ENCODE measurements at places on chromosomes 4 and X.
A peak's percentile ranks its signal among the peaks of the same experiment; 100 is the strongest.

DNA sequence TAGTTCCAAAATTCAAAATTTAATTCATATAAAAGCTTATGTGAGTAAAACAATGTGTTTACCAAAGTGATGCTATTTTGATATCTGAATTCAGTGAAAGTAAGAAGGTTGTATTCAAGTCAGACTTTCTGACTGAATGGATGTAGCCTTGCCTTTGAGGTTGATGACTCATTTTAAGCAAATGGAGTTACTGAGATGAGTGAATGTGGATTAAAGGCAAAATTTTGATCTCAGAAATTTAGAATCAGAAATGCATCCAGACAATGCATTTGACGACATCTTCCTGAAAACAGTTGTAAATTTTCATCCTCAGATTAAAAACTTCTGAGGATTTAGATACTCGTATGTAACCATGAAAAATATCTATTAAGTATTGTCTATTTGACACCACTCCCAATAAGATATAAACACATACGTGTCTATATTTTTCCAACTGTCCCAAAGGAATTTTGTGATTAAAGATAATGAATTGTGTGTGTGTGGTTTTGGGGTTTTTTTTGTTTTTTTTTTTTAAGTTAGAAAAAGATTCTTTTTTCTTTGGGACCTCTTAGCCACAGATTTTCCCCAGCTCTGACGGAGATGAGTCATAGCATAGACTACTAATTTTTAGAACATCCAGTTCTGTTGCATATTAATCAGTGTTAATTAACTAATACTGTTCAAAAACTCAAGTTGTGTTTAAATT, 34.4 kb downstream of the NFKB1 start:
- peak; percentile 66 for DNase-seq

GRCh38 chr4:134636338-134637051, 434.9 kb upstream of the PABPC4L start:
- no peak for DNase-seq

DNA sequence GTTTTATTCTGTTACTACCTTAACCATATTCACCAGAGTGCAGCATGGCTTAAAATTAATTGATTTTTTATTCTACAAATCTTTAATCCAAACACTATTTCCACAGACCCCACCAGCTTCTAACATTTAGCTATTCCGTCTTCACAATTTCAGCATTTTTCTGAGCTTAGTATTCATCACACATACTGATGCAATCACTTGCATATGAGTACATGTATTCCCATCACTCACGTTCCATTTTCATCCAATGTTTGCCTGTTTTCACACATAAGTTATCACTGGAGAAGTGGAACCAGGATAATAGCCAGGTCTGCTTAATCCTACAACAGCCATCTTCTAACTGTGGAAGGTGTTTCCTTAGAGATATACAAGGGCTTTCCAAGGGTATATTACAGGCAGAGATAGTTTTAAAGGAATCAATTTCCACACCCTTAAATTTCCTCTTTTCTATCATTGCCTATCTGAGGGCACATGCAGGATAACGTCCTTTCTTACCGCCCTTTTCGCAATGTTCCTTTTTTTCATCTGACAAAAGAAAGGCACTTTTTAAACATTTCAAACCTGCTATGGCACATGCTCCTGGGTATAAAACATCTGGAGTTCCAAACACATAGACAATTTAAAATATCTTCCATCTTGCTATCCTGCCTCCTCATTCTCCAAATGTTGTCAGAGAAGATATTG, 115.8 kb downstream of the CORIN start:
- DNase-seq, result peak; percentile 41

GRCh38 chrX:10582215-10582733, 38.1 kb downstream of the MID1 start:
- DNase-seq, result no peak

DNA sequence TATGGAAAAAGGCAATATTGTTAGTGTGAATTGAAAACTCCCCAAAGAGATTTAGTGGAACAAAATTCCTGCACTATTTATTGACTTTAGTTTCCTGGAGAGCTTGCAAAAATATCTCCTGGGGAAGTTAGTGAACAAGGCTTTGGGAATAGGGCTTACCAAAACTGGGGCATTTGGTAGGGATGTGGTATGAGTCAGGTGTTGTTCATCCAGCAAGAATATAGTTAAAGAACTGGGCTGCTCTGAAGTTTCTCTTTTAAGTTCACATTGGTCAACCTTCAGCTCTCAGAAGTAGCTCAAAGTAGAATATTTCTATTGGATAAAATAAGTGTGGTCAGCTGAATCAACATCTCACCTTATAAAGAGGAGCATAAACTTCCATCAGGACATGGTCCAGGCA, 185.0 kb downstream of the CPE start:
- DNase-seq, result peak; percentile 51

- DNase-seq, result no peak
Measured at GRCh38 chrX:99172958-99173357, 1237.1 kb downstream of the PCDH19 start.

GRCh38 chr4:141469392-141469791, 167.0 kb upstream of the IL15 start:
- DNase-seq, result peak; percentile 37

GRCh38 chr4:25552580-25553271, 102.9 kb upstream of the SLC34A2 start:
- DNase-seq, result no peak

GRCh38 chrX:123504630-123505270, 228.1 kb downstream of the THOC2 start:
- DNase-seq, result no peak

GRCh38 chr4:142373610-142374009, 472.5 kb downstream of the INPP4B start:
- peak; percentile 47 for DNase-seq

- no peak for DNase-seq
Measured at GRCh38 chrX:106919932-106920452, at the start of gene CLDN2. CLDN2 (plus strand) TSS chrX:106920402; CDS start chrX:106928229, 7,827 bp downstream.

- peak; percentile 91 for DNase-seq
Measured at GRCh38 chr4:153159728-153160221, 44.5 kb upstream of the TRIM2 start.

DNA sequence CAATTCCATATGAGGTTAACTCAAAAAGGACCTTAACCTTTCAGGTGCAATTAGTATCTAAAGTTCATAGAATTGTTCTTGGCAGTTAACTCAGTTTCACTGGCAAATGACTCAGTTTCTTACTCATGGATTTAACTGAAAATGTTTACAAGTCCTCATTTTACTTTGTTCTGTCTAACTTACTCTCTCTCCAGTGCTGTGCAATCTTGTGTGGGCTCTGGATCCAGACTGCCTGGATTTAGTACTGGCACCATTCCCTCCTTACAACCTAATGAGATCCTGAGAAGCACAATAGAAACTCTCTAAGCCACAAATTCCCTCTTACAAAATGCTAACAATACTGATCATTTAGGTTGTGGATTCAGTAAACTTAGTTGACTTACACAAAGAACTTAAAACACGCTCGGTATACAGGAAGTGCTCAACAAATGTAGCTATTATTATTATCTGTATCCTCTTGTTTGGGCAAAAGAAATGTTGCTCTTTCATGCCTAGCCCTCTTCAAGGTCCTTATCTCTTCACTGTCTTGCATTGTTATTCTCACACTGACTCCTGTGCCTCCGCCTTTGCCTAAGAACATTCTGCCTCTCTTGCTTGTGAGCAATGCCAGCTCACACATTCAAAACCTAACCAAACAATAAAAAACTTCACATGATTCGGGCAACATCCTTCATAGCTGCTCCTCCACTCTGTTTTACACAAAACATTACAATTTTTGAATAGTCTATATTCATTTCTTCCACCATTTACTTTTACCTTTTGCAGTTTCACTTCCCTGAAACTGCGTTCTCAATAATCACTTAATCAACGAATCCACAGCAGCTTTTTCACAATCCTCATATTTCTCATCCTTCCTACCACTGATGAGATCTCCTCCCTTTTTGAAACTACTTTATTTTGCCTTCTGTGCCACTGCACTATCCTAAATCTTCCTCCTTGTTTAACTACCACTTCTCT, 91.8 kb downstream of the PDE5A start:
- DNase-seq, result peak; percentile 19

DNA sequence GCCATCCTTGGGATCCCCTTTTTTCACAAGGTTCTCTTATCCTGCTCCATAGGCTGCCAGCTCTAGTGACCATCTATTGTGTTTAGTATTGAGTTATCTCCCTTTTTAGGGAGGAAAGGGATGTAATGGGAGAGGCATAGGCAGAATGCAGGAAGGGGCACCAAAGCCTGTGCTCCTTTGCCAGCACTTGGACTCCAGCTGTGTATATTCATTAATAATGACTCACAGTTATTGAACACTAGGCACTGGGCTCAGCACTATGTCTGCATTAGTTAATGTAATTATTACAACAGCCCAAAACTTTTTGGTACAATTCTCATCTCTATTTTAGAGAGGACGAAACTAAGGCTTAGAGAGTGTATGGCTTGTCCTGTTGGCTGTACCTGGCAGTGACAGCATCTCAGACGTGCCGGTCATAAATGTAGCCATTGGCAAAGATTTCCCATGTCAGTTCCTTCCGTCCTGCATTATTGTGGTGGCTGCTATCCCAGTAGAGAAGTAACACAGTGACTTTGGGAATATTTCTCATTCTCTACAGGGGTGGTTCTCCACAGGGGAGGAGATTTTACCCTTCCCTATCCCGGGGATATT, 90.3 kb downstream of the AFF1 start:
- no peak for DNase-seq

- no peak for DNase-seq
Measured at GRCh38 chrX:139905051-139905450, 27.8 kb downstream of the ATP11C start.

GRCh38 chr4:10589799-10590198, 94.8 kb downstream of the CLNK start:
- DNase-seq, result peak; percentile 62

GRCh38 chr4:4922441-4922840, 63.0 kb downstream of the MSX1 start:
- DNase-seq, result no peak

DNA sequence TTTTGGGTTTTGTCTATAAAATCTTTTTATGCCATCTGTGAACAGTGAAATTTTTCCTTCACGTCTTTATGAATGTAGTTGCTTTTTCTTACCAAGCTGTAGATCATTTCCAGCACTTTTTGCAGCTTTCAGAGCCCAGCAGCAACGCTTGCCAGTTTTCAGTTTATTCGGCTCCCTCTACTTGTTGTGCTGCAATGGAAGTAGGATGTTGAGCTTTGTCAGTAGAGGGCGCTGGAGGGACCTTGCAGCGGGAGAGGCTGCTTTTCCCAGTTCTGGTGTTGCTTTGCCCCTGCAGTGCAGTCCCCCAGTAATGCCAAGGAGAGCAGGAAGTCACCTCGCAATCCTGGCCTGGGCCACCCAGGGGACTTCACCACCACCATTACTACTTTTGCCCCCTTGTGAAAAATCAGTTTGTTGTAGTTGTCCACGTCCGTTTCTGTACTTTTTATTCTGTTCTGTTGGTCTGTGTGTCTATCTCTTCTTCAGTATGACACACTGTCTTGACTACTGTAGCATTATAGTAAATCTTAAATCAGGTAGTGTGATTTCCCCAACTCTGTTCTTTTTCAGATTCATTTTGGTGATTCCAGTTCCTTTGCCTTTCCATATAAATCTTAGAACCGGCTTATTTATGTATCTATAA, 21.8 kb downstream of the CMC4 start:
- DNase-seq, result peak; percentile 36

GRCh38 chr4:156497486-156497885, 474.1 kb downstream of the PDGFC start:
- no peak for DNase-seq

- DNase-seq, result peak; percentile 35
Measured at GRCh38 chr4:12270546-12270945, 841.9 kb upstream of the HS3ST1 start.

DNA sequence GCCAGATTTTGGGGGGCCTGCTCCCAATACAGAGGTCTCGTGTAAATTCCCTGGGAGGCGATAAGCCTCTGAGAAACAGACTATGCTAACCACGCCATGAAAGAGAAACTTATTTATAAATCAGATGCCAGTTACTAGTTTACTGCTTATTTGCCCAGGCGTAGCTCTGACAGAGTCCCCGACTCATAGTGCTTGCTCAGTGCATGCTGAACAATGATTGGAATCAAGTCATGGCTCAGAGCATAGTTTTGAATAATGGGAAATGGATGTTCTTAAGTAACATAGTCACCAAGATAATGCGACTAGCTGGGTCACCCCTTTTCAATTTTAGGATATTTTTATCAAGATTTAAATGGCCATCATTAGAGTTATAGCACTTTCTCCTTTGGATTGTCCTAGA, 39.9 kb downstream of the HTT start:
- DNase-seq, result no peak

GRCh38 chr4:6199422-6199921, 877 bp downstream of the JAKMIP1 start:
- no peak for DNase-seq

GRCh38 chr4:3255611-3256186, 6.7 kb downstream of the MSANTD1 start:
- no peak for DNase-seq

DNA sequence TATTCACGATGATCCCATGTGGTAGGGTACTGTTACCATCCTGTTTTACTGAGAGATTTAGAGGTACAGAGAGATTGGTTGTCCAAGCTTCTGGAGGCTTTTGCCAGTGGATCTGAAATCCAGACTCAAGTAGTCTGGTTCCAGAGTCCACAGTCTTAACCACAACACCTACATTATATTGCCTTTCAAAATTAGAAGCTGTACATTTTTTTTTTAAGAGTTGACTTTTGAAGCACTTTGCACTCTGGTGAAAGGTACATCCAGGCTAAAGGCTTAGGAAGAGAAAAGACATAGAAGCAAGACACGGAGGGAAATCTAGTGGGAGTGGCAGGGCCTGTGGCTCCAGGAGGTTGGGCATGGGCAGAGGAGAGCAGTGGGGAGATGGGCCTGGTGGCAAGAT, 122.1 kb downstream of the AFF1 start:
- no peak for DNase-seq

Data from fibroblast of skin of right biceps (primary cell).